ENCODE measurements at places on chromosomes 16 and 17.

DNA sequence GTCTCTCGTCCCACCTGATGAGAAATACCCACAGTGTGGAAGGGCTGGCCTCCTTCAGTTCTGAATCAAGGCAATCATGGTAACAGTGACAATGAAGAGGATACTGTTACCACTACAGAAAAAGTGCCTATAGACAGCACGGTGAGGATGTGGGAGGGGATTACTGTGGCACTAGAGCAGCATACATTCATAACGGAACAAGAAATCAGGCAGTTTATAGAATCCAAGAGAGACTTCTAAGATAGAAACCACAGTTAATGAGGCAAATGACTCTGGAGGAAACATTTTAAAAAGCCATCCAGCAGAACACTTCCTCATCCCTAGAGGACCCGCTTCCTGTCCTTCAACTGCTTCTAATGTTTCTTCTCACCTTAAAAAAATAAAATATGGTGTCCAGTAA is 2.7 kb downstream of the RUSF1 start:
- no peak for DNase-seq

- DNase-seq = peak; percentile 83
Measured at GRCh38 chr17:75872434-75873351, 5.7 kb downstream of the TRIM47 start.

GRCh38 chr17:1843947-1844346 is 14.1 kb downstream of the RPA1 start:
- DNase-seq = no peak

DNA sequence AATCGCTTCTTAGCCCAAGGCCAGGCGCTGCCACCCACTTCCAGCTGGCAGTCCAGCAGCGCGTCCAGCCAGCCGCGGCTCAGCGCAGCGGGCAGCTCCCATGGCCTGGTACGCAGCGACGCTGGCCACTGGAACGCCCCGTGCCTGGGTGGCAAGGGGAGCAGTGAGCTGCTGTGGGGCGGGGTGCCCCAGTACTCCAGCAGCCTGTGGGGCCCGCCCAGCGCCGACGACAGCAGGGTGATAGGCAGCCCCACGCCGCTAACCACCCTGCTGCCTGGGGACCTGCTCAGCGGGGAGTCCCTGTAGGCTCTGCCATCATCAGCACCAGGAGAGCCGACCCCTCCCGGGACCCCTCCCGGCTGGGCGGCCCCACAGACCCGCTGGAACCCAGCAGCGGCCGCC is 24.0 kb downstream of the TMC6 start:
- no peak for DNase-seq

DNA sequence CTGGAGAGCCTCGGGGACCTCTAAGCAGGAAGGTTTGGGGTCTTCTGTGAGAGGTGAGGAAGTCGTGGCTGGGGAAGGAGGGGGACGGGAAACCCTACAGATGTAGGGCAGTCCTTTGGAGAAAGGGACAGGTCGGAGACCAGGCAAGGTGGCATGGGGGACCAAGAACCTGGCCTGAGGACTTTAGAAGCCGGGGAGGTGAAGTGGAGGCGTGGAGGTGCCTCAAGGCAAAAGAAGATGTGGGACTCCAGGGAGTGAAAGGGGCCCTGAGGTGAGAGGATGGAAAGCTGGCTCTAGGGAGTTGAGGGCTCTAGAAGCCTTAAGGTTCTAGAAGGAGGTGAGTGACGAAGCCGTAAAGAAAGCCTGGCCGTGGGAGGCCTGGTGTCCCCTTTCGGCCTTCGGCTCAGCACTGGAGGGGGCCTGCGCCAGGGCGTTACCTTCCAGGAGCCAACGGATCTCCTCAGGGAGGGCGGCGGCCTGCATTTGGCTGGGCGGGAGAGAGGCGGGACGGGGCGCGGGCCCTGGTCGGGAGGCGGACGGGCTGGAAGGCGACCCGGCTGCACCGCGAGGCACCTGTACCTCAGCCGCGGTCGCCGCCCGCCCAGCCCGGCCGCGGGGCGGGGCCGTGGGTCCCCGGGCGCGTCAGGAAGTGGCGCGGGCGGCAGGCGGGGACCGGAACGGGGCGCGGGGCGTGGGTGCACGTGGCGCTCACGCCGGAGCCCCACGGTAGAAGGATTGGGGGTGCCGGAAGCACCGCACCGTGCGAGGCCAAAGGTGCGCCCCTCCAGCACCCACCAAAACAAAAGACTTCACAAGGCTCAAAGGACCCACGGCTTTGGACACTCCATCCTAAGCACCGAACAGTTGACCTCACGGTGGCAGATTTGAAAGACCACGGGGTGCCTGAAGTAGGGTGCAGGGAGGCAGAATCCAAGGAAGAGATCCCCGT is at the start of gene SKAP1:
Gene SKAP1 (minus strand): TSS at position 577 of the 949 bp plus-strand sequence.
- DNase-seq = no peak

DNA sequence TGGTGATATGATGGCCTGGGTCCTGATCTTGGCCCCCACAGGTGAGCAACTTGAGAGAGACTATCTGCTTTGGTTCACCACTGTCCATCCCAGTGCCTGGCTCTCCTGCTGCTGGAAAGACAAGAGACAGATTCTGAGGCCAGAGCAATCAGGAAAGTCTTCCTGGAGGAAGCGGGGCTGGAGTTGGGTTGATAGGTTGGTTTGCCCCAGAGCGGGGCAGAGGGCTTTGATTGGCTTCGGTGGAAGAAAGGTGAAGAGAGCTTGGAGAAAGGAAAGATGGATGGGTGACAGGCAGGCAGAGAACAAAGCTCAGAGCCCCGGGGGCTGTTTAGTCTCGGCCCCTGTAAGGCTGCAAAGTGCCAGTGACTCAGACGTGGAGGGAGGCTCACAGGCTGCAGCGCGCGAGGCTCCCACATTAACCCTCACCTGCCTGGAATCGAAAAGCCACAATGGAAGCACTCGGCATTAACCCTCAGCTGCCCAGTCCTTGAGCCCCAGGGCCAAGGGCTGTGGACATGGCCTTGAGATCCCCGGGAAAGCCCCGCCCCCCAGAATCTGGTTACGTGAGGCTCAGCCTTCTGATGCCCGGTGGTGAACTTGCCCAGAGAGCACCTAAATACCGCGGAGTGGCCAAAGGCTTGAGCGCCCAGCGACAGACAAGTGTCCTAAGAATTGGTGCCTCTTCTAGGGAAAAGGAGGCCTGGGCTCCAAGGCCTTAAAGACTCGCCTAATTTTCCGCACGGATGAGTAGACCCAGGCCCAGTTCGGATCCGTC is 996 bp upstream of the CPNE2 start:
- peak; percentile 28 for DNase-seq

- no peak for DNase-seq
Measured at GRCh38 chr16:86862595-86863280, 284.4 kb downstream of the FOXL1 start.

DNA sequence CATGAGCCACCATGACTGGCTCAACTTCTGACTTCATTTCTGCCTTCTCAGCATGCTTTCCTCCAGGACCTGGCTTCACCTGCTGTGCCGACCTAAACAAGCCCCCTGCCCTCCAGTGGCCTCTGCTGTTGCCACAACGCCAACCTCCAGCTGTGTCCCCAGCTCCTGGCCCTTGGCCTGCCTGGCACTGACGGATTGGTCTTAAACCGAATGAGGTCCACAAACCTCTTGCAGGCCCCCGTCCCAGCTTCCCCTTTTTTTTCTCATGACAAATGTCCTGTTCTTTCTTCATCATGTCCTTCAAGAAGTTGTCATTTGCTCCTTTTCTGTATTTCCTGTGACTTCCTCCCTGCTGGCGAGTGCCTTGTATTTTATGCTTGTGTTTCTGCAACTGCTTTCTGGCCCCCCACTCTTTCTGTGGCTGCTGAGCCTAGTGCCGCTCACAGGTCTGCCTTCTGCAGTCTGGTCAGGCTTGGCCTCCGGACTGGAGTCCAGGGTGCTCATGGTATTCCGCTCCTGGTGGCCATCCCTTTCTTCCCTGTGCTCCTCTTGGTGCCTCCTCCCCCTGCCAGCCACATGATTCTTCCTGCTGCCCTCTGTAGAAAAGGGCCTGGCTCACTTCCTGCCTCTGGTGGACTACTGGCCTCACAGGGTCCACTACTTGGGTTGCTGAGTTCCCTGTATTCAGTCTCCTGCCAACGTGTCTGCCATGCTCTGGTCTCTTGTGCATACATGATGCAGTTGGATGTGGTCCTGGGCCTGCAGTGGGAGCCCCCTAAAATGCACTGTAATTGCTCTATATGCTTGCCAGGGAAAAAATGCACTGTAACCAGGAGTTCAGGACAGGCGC is 2.9 kb downstream of the ATP6V0C start:
- DNase-seq = no peak

DNA sequence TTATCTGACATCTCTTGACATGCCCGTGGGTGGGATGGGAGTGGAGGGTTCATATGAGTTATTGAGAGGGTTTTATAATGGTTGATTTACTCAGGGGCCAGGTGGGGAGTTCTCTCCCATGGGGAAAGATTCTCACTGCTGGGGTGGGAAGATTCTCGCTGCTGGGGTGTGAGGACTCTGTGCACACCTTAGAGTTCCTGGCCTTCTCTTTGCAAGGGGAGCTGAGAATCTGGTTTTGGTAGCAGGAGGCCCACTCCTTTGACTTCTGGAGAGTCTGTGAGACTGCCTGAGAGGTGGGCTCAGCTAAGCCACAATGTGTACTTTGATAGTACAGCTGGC is 31.5 kb downstream of the TBX4 start:
- no peak for DNase-seq

DNA sequence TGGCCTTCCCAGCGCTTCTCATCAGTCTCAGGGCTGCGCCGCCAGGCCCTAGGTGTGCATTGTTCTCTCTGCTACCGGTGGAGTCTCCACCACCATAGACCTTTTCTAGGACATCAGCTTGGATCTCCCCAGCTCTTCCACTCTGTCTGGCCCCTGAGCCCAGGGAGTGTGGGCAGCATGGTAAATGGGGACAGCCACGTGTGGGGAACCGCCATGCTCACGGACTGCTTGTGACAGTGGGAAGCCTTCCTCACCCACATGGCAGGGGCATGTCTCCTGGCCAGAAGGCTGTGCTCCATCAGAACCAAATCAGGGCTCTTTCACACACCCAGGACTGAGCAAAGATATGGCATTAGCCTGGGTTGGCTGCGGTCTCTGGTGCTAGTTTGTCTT is 51.3 kb downstream of the TNFRSF13B start:
- DNase-seq = no peak

- DNase-seq = no peak
Measured at GRCh38 chr16:71501547-71501946, 12.4 kb upstream of the ZNF19 start.

DNA sequence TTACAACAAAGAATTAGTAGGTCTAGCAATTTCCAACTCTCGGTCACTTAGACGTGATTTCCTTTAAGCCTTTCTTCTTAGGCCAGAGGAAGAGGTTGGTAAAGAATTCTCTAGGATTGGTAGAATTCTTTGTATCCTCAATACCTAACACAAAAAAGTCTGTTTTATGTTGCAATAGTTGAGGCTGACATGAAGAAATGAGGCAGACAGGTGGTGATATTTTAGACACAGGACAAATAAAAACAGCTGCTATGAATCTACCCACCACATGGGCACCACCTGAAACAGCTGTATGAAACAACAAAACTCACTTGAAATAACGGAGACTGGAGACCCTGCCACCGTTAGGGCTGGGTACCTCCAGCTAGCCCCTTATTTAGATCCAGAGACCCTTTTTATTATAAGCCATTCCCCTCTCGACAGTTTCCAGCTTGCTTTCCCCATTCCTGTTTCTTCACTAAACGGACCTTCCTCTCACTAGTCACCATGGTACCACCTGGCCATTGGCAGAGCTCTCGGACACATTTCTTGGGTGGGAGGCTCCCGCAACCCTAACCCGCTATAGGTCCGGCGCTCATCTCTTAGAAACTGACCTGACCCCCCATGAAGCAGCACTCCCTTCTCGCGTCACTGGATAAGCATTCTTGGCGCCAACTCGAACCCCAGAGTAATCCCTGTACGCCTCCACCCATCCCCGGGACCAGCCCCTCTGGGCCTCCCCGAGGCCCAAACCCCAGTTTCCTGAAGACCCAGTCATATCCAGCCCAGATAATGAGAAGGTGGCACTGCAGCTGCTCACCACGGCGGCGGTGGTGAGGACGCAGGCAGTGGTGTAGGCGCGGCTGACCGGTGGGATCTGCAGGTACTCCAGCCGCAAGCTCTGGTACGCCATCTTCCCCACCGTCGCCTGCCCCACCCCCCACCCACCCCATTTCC is at the start of gene DERL2:
Gene DERL2 (minus strand): TSS at position 909 of the 936 bp plus-strand sequence. CDS start 17 bp downstream, at position 892.
- DNase-seq = peak; percentile 34

- DNase-seq = no peak
Measured at GRCh38 chr17:42725143-42725542, 19.7 kb downstream of the EZH1 start.

DNA sequence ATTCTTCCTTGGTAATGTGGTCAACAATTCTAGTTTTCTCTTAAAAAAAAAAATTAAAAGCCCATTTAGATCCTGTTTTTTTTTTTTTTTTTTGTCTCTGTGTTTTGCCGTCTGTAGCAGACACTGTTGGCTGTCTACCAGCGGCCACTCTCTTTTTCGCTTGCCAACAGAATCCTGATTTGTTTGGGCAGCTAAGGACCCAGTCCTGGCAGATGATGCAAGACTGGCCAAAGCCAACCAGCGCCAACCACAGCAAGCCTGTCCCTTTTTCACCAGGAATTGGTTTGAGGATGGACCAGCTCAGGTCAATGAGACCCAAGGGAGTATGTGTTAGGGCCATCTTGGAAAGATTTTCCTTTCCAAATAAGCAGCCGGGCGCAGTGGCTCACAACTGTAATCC is 28.2 kb downstream of the ST3GAL2 start:
- DNase-seq = no peak

DNA sequence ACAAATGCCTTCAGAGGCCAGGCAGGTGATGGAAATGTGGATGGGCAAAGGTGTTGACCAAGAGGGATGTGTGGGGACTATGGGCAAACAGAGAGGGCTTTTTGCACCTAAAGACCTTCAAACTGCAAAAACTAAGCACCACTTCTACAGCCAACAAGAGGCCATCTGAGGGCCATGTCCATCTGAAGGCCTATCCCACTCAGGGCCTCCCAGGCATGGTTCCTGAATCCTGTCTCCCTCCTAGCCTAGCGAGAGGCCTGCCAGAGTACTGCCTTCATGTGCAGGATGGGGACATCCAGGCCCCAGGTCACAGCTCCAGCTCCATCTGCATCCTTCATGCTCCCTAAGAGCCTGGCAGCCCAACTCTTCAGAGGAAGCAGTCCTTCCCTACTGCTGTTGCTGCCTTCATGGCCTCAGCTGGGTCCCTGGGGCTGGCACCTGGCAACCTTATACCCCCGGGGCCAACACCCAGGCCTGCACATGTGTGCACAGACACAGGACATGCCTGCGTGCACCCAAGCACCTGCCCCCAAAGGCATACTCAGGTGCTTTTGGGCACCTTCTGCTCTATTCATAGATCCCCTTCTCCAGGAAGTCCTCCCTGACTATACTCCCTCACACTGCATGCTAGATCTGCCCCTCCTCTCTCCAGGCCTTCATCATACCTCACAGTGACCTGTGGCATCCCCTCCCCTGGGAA is 95.2 kb downstream of the C16orf78 start:
- no peak for DNase-seq

GRCh38 chr16:87864331-87864989 is 4.8 kb downstream of the SLC7A5 start:
- DNase-seq = peak; percentile 24

- DNase-seq = no peak
Measured at GRCh38 chr16:8727857-8728618, 53.6 kb downstream of the ABAT start.

All from fibroblast of the aortic adventitia (primary cell).